Activated CD4-positive, CD25-positive, alpha-beta regulatory T cell (primary cell): ENCODE measurements at places on chromosomes 1 and 21.

DNA sequence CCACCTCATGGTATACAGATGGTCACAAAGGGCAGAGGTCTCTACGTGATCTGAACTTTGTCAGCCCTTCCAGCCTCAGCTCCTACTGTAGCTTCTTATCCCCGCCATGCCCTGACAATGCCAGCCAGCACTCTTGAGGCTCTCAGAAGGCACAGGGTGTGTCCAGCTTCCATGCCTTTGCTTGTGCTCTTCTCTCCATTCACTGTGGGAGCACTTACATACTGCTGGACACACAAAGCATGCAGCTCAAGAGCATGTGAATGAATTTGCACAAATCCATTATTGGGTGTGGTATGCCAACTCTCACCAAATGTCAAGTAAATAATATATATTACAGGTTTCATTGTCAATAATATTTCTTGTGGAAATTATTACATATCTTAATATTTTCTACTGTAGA is 36.4 kb upstream of the MAP10 start:
- DNase-seq: no peak

DNA sequence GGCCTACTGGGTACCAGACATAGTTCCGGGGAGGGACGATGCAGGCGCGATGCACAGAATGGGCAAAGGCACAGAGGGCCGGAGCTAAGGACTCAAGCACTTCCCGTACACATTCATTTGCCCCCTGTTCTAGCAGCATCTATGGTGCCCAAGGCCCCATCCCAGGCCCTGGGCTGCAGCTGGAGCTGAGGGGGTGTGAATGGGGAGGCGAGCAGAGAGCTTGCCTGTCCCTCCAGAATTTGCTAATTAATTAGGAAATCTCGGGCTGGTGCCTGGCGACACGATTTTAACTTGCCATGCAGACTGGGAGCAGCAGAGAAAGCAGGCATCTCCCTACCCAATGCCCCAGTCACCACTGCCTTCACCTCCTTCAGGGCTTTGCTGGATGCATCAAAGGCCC is 35.9 kb downstream of the EPHA2 start:
- no peak for DNase-seq

DNA sequence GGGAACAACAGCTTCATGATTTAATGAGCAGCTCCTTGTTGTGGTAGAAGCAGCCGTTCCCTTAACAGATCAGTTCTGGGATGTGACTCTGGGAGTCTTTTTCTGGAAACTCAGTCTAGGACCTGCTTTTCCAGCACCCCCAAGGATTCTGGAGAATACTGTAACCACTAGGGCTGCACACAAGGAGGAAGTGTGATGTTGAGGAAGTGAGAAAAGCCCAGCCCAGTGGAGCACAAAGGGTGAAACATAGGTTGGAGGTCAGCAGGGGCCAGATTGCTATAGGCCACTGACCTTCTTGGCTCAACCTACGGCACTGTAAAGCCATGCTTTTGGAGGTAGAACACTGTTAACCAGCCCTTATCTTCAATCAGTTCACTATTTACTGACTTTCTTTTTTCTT is 10.1 kb upstream of the PLA2G5 start:
- DNase-seq: no peak

GRCh38 chr1:93661829-93662474 is 19.7 kb downstream of the BCAR3 start:
- DNase-seq: no peak

DNA sequence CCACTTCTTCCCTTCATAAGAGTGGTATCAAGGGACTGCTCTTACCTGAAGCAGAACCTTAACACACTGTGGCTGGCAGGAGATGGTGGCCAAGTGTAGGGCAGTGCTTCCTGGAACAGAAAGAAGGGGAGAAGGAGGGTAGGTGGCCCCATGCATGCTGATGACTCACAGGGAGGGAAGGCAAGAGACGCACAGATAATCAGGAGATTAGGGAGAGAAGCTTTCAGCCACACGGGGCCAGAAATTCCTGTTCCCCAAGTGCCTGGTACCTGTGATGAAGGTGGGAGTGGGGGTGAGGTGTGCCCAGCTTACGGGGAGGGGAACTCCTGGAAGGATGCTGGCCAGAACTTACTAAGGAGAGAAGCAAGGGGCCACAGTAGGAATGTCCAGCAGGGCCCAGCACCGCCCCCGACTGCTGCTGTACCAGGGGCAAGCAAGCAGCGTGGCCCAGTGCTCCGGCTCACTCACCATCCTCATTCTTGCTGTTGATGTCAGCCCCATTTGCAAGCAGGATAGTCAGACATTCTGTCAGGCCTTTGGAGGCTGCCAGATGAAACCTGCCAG is 7.7 kb downstream of the ANKRD35 start:
- no peak for DNase-seq

- DNase-seq: no peak
Measured at GRCh38 chr1:203161175-203161574, 14.5 kb downstream of the MYBPH start.

GRCh38 chr1:171600862-171601261 is 21.2 kb upstream of the MYOCOS start:
- no peak for DNase-seq

- no peak for DNase-seq
Measured at GRCh38 chr1:181079382-181079781, 9.1 kb upstream of the IER5 start.
